ENCODE measurements at places on chromosomes 12 and 14.

DNA sequence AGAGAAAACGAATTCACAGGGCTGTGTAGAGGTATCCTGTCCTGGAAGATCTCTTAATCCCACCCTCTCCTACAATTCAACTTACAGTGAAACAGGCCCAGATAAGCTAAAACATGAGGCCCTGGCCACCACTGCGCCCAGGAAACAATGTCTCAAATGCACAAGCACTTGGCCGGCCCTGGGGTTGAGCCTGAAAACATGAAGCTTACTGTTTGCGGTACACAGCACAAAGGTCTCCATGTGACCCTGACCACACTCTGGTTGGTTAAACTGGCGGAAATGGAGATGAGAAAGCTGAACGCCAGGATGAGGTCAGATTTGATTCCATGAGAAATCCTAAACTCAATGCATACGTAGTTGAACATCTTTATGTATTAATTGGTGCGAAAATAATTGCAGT is 16.4 kb downstream of the WSB2 start:
- no peak for DNase-seq

DNA sequence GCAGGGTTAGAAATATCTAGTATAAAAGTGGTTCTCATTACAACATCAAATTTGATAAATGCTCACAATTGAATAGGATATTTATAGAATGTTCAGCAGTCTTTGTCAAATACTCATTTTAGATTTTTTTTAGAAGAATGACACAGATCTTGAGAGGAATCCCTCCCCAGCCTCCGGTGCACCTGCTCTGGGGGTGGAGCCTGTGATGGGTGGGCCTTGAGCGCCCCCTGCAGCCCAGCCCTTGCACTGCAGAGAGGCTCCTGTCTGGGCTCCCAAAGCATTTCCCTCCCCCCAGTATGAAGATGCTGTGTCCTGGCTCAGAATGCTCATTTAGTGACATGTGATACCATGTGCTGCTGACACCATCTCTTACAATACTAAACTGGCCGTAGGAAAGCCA is 792.3 kb downstream of the TMEM121 start:
- DNase-seq = peak; percentile 54

- no peak for DNase-seq
Measured at GRCh38 chr14:68575426-68575825, 217.4 kb downstream of the ZFP36L1 start.

GRCh38 chr14:54698501-54698900 is 131.6 kb downstream of the SAMD4A start:
- DNase-seq = no peak

- no peak for DNase-seq
Measured at GRCh38 chr12:118150625-118151024, 14.7 kb downstream of the PEBP1 start.

DNA sequence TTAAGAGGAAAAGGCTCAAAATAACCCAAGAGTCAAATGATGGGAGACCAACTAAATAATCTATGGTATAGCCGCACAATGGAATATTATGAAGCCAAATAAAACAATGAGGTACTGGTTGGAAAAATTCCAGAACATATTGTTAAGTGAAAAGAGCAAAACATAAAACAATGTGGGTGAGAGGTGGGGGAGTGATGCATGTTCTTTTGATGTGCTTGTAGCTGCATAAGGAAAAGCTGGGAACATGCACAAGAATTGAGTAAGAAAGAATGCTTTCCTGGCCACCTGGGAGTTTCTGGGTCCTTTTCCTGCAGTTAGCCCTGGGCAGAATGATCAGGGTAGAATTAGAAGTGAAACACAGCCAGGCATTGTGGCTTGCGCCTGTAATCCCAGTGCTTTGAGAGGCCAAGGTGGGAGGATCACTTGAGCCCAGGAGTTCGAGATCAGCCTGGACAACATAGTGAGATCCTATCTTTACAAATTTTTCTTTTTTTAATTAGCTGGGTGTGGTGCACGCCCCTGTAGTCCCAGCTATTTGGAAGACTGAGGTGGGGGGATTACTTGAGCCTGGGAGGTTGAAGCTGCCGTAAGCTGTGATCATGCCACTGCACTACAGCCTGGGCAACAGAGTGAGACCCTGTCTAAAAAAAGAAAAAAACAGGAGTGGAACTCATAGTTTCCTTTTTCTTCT is 7.9 kb downstream of the ABCB9 start:
- no peak for DNase-seq

GRCh38 chr14:105168496-105168978 is at the start of gene JAG2:
TSS of gene JAG2 (minus strand) at chr14:105168776. CDS start at chr14:105168420, 356 bp downstream.
- DNase-seq = peak; percentile 75

GRCh38 chr12:114835031-114835430 is 151.1 kb upstream of the TBX3 start:
- no peak for DNase-seq
